ENCODE measurements at places on chromosomes 3 and 15.

- no peak for DNase-seq
Observed at GRCh38 chr15:50241684-50242450, 23.7 kb downstream of the HDC start.

DNA sequence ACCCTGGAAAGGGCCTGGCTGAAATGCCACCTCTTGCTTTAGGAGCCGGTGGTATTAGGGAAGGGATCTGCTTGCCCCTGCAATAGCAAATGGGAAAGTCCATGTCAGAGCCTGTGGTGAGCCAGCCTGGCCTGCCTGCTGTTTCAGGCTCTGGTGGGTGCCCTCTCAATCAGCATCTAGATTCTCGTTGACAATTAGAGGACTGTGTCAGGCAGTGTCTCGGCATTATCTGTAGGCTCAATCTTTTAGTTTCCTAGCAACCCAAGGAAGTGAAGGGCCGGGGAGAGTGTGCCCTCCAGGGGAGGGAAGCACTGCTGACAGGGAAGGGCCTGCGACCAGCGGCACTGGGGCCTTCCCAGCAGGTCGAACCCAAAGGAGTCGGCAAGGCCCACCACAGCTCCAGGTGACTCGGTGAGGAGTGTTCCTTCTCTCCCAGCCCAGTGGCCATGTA, 42.1 kb downstream of the TLE3 start:
- no peak for DNase-seq

DNA sequence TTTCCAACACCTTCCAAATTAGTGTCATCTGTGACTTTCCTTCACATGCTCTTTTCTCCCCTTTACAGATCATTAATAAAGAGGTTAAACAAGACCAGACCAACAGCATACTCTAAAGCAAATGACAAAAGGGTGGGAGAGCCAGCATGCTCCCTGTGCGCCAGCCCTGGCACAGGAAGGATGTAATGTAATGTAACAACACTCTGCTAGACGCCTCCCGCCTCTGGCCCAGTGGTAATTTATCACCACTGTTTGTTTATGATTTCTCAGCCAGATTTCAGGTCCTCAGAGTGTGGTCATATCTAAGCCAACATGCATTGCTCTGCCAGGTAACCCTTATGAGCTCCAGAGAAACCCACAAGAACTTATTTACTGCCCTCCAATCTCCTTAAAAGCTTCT, 189.5 kb upstream of the WNT5A start:
- no peak for DNase-seq

DNA sequence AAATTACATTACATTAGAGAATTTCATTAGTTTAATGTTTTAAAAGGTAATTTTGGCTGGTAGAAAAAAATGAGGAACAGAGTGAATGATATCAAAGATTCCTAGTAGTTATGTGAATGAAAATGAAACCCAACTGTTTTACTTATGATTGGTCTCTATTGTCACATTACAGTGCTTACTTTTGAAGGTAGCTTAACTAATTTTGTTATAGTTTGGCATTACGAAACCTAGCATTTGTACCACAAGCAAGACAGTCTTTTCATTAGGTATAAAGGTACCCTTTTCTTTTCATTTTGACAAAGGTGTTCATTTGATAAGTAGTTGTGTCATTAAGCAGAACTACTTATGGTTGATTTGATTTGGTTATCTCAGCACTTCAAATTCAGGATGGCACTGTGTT, 6.9 kb downstream of the SELENOT start:
- no peak for DNase-seq

- no peak for DNase-seq
Observed at GRCh38 chr3:146813496-146813895, 208.3 kb upstream of the PLSCR5 start.

DNA sequence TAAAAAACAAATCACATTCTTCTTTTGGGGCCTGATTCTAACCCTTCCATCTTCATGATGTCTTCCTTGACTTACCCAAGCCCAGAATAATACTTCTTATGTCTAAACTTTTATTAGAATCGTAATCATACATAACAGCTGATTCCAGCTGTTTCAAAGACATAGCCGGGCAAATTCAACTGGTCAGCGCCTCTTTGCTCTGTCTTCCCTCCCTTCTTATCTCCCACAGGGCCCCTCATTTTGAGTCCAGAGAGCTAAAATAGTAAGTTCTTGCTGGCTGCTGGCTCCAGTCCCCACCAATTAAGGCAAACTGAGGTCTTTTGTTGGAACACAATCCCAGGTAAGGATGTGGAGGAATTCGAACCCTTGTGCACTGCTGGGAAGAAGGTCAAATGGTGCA, 108.6 kb downstream of the ADCY5 start:
- DNase-seq, result no peak

DNA sequence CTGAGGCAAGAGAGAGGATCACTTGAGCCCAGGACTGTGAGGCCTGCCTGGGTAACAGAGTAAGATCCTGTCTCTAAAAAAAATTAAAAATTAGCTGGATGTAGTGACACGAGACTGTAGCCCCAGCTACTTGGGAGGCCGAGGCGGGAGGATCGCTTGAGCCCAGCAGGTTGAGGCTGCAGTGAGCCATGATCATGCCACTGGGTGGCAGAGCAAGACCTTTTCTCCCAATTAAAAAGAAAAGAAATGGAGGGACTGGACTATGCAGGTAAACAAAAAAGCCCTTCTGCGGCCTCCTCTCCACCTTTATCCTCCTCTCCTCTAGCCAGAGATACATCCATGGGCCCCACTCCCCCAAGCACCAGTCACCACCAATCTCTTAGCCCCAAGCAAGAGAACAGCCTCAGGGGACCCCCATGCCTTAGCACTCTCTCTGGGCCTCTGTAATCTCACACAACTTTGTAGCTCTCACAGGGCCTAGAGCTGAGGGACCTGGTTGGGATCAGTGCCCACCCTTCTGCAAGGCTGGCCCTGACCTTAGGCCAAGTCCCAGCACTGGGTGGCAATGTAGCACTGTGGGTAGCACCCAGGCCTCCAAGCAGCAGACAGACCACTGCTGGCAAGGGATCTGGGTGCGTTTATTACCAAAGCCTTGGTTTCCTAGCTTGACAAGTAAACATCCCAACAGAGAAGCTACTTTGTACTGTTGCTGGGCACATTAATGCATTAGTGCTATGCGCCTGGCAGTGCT, 43.4 kb downstream of the FAM174B start:
- no peak for DNase-seq
